ENCODE measurements at places on chromosomes 2 and 18.

DNA sequence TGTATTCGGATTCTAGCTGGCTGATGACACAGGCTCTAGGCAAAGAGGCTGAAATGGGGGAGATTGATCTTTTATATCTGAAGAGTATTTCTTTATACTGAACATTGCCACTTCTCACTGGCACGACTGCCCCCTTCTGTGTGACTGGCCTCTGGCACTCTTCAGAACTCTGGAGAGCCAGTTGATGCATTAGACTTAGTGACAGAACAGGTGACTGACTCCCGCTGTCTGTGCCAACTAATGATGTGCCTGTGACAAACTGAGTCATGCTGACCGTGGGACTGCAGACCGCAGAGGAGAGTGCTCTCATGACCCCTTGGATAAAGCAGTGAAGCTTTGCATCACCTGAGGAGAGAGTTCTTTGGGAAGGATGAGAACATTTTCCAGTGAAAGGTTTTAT is 14.4 kb downstream of the MGAT5 start:
- DNase-seq = no peak

GRCh38 chr2:224363281-224363680 is 38.6 kb downstream of the FAM124B start:
- no peak for DNase-seq

GRCh38 chr2:21386666-21387065 is 262.9 kb downstream of the TDRD15 start:
- DNase-seq = no peak

GRCh38 chr2:181008407-181008806 is 28.0 kb downstream of the UBE2E3 start:
- no peak for DNase-seq

DNA sequence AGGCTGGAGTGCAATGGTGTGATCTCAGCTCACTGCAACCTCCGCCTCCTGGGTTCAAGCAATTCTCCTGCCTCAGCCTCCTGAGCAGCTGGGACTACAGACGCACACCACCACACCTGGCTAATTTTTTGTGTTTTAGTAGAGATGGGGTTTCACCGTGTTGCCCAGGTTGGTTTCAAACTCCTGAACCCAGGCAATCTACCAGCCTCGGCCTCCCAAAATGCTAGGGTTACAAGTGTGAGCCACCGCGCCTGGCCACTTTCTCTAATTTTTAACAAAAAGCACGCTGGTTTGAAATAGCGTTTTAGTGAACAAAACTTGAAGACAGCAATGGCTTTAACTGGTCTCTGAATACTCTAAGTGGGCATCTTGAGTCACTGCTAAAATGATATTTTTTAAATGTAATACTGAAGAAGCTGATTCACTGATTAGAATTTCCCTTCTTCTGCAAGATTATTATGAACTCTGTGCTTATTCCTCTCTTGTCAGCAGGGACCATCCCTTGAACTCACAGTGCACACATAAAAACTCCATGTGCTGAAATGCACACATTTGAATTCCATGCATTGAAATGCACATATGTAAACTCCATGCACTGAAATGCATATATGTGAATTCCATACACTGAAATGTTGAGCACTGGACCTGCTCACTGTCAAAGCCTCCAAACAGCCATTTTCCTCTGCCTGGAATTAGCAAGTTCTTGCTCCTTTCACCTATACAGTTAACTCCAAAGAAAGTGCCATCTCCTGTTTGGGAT is 1411.5 kb upstream of the ACVR2A start:
- DNase-seq = no peak

- DNase-seq = peak; percentile 33
Observed at GRCh38 chr2:67974559-67975430, 88.0 kb downstream of the C1D start.

DNA sequence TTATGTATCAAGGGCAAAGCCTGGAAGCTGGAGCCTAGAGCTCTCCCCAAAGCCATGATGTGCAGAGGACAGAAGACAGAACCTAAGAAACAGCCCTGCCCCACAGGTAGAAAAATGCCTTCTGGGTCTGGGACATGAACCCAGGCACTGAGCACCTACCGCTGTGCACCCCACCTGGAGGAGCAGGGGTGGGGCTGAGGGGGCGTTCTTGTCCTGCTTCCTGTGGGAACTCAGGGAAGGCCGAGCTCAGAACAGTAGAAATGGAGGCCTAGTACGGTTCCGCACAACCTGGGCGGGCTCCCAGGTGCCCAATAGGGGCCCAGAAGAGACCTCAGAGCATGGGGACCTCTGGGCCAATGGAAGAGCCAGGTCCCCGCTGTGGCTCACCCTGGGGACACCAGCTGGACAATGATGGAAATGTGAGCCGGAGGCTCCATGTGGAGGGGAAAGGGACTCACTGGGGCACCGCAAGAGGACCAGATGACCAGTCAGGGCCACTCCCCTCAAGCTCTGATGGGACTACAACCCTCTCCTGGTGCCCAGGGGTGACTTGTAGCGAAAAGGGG is 3.2 kb downstream of the CRACDL start:
- DNase-seq = no peak

DNA sequence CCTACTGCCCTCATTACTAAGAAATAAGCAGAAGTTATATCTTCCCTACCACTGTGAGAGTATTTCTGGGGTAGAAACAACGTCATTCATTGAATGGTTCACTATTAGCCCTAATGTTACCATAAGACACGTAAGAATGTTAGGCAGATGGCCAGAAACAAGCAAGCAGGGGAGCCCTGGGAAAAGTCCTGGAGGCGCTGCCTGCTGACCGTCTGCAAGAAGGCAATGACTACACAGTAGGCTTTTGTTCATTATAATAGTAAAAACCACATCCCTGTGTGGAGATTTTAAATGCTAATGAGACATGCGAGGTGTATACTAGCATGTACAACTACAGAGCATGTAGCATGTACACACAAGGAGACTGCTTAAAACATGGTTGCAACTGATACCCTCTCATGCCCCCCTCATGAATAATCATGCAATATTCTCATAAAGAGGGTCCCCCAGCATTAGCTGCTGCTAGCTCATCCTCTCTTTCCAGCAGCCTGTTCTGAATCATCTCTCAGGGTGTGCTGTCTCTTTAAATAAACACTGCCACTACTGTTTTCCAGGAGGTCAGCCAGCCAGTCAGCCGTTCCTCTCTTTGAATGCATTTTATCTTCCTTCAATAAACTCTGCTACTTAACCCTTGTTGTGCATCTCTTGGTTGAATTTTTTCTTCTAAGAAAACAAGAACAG is 23.6 kb downstream of the SUCLG1 start:
- no peak for DNase-seq

DNA sequence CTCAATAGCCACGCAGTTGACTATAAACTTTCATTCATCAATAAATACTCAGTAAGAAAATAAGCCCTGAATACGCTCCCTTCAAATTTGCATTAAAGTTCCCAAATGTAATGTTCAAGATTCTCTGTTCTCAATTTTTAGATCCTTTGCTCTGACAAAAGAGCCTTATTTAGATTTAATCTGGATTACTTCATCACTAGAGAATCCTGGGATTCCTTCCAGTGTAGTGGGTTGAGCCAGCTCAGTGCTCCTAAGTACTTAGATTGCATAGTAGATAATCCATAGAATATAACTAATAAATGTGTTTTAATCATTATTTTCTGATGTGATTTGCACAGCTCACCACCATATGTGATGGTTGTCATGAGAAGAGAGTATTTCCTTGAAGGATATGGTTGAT is 1286.2 kb downstream of the SUCLG1 start:
- no peak for DNase-seq

GRCh38 chr2:176585791-176586190 is 316.5 kb downstream of the MTX2 start:
- DNase-seq = no peak

GRCh38 chr2:37098416-37099118 is 14.2 kb downstream of the GPATCH11 start:
- DNase-seq = no peak

DNA sequence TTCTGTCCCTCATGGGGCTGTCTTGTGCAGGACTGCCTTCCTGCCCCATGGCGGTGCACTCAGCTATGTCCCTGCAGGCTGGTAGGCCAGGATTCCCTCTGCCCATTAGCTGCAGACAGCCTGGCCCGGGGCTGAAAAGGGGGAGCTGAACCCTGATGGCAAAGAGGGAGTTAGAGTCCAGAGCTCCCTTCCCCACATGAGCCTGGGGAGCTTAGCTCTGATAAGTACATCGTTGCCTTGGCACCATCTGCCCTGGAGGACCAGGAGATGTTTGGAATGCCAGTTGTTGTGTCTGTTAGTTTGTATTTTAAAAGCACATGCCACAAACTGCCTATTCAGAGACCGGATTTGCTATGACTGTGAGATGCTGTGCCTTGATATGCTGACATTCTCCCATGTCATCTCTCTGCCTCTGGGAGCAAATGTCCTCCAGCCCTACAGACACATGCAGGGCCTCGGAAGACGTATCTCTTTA is 65.1 kb upstream of the AFF3 start:
- no peak for DNase-seq

- DNase-seq = no peak
Observed at GRCh38 chr2:63755216-63755615, 86.5 kb upstream of the UGP2 start.

DNA sequence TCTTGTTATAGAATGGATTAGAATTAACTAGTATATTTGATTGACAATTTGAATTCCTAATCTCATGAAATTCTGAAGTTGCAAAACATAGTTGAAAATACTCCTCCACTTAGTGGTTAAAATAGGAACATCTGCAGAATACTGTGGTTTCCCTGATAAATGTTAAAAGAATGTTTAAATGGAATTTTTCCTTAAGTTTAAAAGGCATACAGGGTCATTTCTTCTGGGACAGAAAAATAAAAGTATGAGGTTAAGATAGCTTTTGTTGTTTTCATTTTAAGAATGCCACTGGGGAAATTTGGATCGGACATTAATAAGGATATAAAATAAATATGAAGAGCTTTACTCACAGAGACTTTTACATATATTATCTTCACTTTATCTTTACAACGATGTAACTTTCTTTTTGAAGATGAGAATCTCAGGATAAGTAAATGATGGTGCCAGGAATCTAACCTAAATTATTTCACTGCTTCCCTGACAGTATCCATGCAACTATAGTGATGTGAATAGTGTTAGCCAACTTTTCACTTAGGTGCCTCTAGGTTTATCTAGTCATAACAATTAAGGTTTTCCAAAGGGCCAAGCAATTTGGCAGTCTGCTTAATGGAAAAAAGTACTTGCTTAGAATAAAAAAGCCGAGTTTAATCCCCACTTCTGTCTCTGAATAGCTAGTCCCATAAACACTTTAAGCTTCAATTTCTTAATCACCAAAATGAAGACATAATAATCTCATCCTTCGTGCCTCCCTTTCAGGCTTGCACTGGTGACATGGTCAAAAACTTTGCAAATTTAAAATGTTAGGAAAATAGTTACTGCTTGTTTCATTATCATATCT is 151.8 kb upstream of the STK17B start:
- no peak for DNase-seq

GRCh38 chr18:47679864-47680263 is 250.6 kb downstream of the SMAD2 start:
- DNase-seq = no peak

DNA sequence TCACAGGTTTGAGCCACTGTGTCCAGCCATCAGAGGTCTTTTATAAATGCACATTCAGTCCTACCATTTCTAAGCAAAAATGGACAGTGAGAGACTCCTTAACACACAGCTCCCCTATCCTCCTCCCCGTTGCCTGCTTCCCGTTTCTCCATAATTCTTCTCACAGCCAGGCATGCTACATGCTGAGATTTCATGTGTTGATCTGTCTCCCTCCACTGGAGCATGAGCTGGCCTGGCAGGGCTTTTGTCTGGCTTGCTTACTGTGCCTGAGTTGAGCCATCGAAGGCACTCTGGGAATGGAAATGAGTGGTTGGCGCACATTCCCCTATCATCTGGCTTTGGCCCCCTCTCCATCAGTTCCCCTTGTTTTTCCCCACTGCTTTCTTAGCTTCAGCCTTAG is 413.5 kb downstream of the PTPRM start:
- DNase-seq = no peak

GRCh38 chr2:1584691-1585485 is 159.4 kb downstream of the PXDN start:
- DNase-seq = no peak

DNA sequence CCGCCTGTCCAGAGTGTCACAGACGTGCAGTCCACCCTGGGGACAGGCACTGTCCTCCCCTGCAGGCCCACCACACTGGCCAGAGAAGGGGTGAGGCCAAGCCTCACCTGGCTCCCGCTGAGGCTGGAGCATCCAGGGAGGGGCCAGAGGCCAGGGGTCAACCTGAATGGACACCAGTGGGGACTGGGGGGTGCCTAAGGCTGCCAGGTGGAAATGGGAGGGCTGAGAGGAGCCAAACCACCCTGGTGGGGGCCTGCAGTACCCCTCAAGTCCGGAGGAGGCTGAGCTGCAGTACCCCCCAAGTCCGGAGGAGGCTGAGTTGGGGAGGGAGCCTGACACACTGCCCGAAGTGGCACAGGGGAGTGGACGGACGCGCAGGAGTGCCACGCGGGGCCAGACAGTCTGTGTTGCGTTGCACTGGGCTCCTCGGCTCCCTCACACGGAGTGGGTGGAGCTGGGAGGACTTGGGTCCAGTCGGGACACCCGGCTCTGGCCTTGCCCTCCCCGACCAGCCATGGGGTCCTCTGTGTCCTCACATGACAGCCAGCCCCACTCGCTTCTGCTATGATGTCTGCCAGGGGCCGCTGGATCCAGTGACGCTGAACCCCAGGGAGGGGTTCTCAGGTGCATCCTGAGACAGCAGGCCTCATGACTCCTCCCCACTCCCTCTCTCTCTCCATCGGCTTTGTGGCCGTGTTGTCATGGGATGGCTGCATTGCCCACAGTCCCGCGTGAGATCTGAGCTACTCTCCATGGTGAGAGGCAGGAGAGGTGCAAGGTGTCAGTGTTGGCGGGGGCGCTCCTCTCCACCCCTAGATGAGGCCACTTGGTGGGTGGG is 22.3 kb upstream of the GPC1 start:
- no peak for DNase-seq

DNA sequence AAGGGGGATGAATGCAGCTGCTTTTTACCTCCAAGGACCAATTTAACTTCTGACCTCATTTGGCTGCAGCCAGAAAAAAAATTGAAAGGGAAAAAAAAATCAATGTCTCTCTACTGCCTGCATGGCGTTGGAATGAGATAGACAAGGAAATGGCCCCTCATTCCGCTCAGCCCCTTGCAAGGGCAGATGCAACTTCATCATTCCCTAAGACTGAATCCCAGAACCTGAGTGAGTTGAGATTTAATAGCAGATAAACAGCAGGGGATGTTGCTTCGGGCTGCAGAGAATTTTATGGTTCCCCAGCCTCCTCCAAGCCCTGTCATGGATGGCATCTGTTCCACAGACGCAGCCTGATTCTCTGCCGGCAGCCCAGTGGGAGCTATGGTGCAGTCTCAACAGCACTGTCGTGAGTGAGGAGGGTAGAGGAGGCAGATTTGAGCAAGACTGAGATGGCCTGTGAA is 49.0 kb downstream of the CAPN13 start:
- DNase-seq = no peak
